Psoas muscle (tissue), 8 donors: ENCODE measurements at places on chromosomes 12 and 14.
A peak's percentile ranks its signal among the peaks of the same experiment; 100 is the strongest.

DNA sequence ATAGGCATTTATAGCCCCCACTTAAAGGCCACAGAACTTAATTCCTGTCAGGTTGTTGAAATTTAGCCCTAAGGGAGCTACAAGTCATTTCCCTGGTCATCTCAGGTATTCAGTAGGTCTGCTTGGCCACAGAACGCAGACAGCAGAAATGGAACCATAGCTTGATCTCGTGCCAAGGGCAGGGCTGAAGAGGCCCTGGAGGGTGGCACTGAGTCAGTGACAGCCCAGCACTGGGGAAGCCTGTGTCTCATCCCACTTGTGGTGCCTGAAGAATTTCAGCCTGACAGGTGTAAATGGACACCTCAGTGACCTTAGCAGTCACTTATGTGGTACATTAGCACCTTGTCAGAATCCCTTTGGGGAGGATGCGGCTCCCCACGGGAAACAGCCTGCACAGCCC lies 6.6 kb downstream of the PRKAB1 start:
- DNase-seq, result no peak
- H3K4me3 ChIP-seq, result no peak overlapping the region
- H3K27ac ChIP-seq, result peak overlapping the region; percentile 19
- H3K4me1 ChIP-seq, result peaks cover 19% of the 10 kb centered on the region
- H3K36me3 ChIP-seq, result peaks cover 99% of the 10 kb centered on the region
- H3K27me3 ChIP-seq, result no peaks in the 10 kb centered on the region

- H3K27ac ChIP-seq, result no peak overlapping the region
- H3K27me3 ChIP-seq, result no peaks in the 10 kb centered on the region
- peaks cover 4% of the 10 kb centered on the region for H3K4me1 ChIP-seq
Observed at GRCh38 chr14:81176241-81176640, 44.5 kb downstream of the GTF2A1 start.

DNA sequence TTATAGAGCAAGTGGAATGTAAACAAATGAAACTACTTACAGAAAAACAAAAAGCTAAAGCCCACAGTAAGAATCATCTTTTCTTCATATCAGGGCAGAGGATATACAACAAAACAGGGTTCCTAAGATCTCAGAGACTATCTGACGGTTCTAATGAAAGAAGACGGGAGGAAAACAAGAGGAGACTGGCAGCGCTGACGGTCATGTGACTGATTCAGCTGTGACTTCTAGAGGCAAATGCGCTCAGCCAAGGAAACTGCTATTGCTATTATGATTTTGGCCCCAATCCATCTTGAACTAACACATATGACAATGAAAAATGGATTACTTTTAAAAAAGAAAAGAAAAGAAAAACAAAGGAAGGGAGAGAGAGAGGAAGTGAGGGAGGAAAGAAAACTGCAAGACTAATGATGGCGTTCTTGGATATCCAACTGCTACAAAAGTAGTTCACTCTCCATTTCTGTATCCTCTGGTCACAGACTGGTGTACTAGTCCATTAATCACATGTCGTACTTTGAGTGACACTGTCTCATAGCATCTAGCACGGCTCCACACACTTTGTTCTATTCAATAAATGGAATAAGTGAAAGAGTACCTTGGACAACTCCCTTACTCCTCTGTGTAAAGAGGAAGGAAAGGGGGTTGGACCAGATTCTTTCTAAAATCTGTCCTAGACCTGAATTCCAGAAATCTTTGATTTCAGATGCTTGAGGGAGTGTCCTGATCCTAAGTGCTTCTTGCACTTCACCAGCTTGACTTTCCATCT lies 119.3 kb downstream of the DAD1 start:
- H3K27ac ChIP-seq, result no peak overlapping the region
- DNase-seq, result no peak
- no peaks in the 10 kb centered on the region for H3K36me3 ChIP-seq

GRCh38 chr12:71558445-71558844 lies 105.2 kb downstream of the ZFC3H1 start:
- no peaks in the 10 kb centered on the region for H3K4me1 ChIP-seq
- no peak overlapping the region for H3K27ac ChIP-seq
- no peak for DNase-seq
- H3K4me3 ChIP-seq, result no peak overlapping the region
- H3K27me3 ChIP-seq, result no peaks in the 10 kb centered on the region
- no peaks in the 10 kb centered on the region for H3K36me3 ChIP-seq

GRCh38 chr12:64124511-64125197 lies 97.4 kb downstream of the KICS2 start:
- DNase-seq, result no peak
- no peak overlapping the region for H3K4me3 ChIP-seq
- no peaks in the 10 kb centered on the region for H3K27me3 ChIP-seq
- H3K4me1 ChIP-seq, result no peaks in the 10 kb centered on the region
- H3K27ac ChIP-seq, result no peak overlapping the region
